GM12865 (cell line): ENCODE measurements at places on chromosomes 5 and 9.

GRCh38 chr5:111509119-111509518 is 3.2 kb downstream of the STARD4 start:
- DNase-seq: no peak

- DNase-seq: no peak
Observed at GRCh38 chr9:87160148-87161102, 213.1 kb upstream of the GAS1 start.

- peak; percentile 84 for DNase-seq
Observed at GRCh38 chr9:16207161-16207560, 654.3 kb downstream of the CCDC171 start.

DNA sequence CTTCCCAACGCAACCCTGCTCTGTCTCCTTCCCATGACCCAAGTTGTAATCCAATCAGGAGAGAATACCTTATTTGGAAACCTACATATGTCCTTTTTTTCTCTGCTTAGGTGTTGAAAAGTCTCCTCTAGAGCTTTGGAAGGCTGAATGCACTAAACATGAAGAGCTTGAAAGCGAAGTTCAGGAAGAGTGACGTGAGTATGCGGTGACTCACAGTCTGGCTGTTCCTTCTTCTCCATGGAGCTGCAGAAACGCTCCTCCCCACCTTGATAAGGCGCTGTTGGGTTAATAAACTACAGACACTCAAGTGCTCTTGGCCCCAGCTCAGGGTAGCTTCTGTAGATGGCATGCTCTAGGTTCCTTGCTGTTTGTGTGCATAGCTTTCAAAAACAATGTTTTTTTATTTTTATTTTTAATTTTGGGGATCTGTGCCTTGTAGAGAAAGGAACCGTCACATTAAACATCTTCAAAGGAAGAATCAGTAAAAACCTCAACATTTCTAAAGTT is 30.7 kb downstream of the RAI14 start:
- DNase-seq: no peak

GRCh38 chr9:1759009-1759408 is 256.1 kb upstream of the SMARCA2 start:
- peak; percentile 98 for DNase-seq

DNA sequence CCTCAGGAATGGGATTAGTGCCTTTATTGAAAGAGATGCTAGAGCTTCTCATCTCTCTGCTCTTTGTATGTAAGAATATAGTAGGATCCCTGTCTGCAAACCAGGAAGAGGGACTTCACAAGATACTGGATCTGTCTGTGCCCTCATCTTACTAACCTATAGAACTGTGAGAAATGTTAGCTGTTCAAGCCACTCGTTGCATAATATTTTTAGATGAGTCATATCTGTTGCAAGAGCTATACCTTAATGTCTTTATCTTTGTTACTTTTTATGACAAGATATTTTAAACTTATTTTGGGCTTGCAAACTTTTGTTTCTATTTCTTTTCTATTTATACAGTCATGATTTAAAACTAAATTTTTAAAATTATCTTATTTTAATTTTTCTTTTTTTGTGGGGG is 1296.8 kb upstream of the CDH6 start:
- DNase-seq: no peak

GRCh38 chr5:123429993-123430392 is 6.8 kb upstream of the CEP120 start:
- DNase-seq: no peak

GRCh38 chr9:136791516-136792276 is 552 bp downstream of the TMEM141 start:
- peak; percentile 71 for DNase-seq

DNA sequence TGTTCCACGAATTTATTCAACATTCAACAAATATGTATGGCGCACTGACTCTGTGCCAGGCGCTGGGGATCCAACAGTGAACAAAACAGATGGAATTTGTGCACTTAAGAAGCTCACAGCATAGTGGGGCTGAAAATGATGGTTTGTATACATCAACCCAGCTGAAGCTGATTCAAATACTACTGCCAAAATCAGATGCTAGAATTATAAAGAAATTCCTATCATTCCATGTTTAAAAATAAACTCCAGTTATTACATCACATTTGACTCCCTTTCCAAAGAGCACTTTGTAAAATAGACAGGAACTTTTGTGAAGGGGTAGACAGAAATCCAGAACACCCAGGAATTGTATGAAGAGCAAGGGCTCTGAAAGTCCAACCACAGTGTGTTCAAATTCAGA is 54.1 kb downstream of the ZNF608 start:
- DNase-seq: no peak

DNA sequence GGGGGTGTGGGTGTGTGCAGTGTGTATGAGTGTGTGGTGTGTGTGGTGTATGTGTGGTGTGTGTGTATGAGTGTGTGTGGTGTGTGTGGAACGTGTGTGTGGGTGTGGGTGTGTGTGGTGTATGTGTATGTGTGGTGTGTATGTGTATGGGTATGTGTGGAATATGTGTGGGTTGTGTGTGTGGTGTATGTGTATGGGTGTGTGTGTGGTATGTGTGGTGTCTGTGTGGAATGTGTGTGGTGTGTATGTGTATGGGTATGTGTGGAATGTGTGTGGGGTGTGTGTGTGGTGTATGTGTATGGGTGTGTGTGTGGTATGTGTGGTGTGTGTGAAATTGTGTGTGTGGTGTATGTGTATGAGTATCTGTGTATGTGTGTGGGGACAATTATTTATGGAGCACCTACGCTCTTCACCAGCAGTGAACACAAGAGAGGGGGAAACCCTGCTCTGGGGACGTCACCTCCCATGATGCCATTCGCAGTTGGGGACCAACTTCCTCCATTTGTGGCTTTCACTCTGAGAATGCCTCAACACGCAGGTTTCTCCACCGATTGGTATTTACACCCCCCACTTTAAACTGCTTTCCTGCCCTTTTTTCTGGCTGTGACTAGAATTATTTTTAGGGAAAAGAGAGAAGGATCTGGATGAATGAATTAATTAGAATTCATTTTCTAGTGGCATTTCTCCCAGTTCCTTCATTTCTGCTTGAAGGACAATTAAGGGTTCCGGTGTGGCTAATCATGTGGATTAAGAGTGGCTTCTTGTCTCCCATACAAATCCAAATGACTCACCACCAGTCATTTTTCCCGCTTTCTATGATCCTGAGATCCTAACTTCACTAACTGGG is 238.1 kb downstream of the ROR2 start:
- DNase-seq: peak; percentile 94

DNA sequence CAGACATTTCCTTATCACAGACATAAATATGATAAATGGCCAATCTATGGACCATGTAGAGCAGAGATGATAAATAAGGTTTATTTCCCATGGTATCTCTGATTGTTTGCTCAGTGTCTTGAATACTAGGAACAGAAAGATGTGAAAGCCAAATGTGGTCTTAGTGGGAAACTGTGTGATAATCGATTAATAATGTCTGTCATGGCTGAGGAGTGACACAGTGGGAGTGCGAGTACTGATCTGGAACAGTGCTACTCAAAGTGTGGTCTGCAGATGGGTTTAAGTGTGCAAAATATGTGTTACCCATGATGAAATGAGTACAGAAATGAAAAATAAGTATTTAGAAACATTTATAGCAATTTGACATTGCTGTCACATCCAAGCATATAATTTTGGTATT is 92.5 kb downstream of the PTTG1 start:
- no peak for DNase-seq

DNA sequence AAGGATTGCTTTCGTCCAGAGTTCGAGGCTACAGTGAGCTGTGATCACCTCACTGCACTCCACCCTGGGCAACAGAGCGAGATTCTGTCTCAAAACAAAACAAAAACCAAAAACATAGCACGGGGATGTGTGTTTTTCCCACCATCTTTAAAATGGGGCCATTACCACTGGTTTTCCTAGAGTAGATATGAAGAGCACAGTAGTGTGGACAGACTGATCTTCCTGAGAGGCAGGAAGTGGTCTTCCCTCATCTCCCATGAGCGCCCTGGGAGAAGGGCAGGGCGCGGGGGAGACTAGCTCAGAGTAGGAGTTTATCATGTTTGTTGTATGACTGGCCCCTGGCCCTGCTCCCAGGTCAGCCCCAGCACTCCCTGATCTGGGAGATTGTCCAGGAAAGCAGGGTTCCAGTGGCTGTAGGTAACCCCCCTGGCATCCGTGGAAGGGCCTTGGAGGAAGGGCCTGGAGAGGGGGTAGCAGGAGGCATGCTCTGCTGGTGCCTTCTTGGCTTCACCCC is 2.3 kb downstream of the SUSD3 start:
- peak; percentile 61 for DNase-seq

DNA sequence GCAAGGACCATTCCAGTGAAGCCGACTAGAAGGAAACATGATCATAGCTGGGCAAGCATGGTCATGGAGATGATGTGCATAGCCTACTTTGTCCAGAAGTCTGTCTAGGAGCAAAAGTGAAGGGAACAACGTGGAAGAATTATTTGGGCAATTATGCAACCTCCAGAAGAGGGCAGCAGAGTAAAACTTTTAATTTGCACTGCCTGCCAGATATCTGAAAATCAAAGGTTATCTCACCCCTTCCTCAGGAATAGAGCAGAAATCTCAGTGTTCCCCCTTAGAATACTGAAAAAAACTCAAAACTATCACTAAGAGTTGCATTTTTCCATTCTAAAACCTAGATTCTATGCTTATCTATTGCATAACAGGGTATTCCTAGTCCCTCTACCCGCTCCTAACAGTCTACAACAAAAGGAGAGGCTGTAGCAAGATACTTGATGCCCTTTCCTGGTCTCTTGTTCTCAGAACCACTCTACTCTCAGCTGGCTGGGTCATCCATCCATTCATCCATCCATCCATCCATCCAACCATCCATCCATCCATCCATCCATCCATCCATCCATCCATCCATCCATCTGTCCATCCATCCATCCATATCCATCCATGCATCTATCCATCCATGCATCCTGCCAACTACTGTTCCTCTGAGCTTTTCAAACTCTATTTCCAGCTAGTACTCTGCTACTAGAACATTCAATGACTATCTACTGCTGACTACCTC is 8.4 kb upstream of the SETD9 start:
- peak; percentile 48 for DNase-seq

- peak; percentile 68 for DNase-seq
Observed at GRCh38 chr5:175895686-175896102, 24.3 kb downstream of the CPLX2 start.

GRCh38 chr5:27511061-27511460 is 472.7 kb upstream of the CDH9 start:
- no peak for DNase-seq

- DNase-seq: no peak
Observed at GRCh38 chr5:78204241-78204640, 90.3 kb downstream of the AP3B1 start.

GRCh38 chr5:135072387-135073281 is 38.6 kb upstream of the PITX1 start:
- no peak for DNase-seq

GRCh38 chr9:121645853-121646807 is 5.3 kb upstream of the DAB2IP start:
- DNase-seq: no peak

- DNase-seq: peak; percentile 20
Observed at GRCh38 chr9:112867275-112867991, 23.2 kb downstream of the SLC46A2 start.

DNA sequence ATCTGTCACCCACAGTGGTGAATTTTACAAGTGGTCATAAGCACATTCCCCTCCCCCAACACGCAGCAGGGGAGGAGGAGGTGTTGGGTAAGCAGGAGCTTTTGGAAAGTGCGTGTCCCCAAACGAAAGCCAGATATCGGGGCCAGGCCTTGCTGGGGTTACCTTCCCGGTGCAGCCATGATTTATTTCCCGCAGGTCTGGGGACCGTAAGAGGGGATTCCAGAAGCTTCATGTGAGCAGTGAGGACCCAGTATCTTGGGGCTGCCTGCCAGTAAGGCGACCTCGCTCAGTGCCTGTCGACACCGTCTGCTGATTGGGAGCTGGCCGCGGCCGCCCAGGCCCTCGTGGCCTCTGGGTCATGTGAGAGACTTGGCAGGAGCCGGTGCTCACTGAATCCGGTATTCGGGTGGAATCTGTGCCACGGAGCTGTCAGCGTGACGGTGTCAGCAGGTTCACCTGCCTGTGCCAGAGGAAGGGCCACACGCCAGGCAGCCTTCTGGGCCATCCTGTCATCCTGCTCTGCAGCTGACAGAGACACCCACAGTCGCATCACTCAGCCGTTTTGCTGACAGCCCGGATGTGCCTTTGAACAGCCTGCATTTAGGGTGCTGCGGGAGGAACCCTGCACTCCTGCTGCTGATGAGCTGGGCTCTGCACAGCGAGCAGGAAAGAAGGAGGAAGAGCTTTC is 37.3 kb downstream of the SEC61B start:
- DNase-seq: no peak
